ENCODE measurements at places on chromosomes 3 and 15. TPM values are rescaled to one million over a fixed set of nuclear protein-coding genes. Genes with fewer than 3 reads are reported as not detected.
A peak's percentile ranks its signal among the peaks of the same experiment; 100 is the strongest.

Gene ACAN
- total RNA-seq: 1.6 TPM

Gene ABHD5
- 19.3 TPM for total RNA-seq

Gene LDHAL6B
- total RNA-seq: not detected

Gene MRAS
- total RNA-seq: 26.2 TPM

Gene USP50
- 1.2 TPM for total RNA-seq

Gene TJP1
- total RNA-seq: 120 TPM

DNA sequence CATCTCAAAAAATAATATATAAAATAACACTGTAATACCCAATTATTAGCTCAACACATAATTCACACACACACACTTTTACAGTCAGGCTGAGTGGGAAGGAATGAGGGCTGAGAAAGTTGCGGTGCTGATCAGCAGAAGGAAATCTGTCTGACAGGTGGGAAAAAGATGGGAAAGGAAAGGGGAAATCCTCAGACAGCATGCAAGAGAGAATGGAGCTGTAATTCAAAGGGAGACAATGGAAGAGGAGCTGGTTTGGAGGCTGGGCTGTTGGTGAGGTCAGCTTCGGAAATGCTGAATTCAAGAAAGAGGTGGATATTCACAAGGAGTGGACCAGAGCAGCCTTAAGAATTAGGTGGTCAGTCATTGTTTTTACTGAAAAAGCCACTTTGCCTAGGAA, 121.6 kb upstream of the LMOD3 start:
- DNase-seq: no peak

DNA sequence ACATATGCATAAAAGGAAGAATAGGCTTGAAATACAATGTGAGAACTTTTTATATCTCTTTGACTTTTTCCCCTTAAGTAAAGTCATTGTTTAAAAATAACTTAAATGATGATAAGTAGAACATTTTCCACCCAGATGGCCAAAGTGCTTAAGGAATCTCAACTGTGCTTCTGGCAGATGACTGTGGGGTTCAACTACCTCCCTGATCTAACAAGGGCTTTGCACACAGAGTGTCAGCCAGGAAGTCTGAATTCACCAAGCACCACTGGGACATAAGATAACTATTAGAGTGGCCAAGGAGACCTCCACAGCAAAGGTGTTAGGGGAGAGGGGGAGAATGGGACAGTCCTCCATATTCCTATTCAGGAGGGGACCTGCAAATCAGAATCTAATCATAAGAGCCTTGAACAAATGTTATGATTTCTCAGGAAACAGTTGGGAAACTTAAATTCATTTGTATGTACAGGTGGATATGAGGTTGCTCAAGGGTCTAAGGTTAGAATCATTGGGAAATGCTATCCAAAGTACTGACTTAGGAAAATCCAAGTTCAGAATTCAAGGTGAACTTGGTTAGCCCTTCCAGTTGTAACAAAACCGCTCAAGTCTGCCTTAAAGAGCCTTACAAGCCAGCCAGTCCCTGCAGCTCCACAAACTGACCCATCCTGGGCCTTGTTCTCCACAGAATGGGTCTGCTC, at the start of gene FETUB:
Gene FETUB, plus strand, starts transcription at position 622 of the 695 bp plus-strand sequence. Its CDS starts 62 bp downstream, at position 684.
- DNase-seq: no peak

- DNase-seq: no peak
Measured at GRCh38 chr15:55715355-55716076, 27.4 kb downstream of the PRTG start.

GRCh38 chr3:10502185-10502880, 3.1 kb downstream of the ATP2B2 start:
- no peak for DNase-seq

DNA sequence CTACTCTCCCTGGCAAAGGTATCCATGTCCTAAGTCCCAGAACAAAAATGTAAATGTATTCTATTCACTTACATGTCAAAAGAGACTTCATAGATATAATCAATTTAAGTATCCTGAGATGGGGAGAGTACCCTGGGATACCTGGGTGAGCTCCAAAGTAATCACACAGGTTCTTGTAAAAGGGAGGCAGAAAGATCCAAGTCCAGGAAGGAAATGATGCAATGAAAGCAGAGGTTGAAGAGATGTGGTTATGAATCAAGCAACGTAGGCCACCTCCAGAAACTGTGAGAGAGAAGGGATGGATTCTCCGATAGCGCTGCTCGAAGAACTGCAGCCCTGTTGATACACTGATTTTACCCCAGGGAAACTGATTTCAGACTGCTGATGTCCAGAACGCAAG, 93.9 kb upstream of the VGLL3 start:
- DNase-seq: no peak

DNA sequence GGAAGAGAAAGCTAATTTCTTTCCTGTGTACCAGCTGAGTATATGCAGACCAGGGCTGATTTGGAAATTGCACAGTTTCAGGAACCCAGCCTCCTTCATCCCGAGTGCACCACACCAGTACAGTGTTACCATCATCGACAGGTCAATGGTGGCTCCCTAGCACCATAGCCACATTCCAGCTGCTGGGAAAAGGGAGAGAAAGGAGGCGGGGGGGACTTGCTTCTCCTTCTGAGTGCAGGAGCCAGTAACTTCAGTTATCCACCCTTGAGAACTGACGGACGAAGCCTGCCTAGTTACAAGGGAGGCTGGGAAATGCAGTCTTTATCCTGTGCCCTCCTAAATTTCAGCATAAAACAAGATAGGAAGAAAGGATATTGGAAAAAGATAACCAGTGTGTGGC, 129.7 kb upstream of the PRICKLE2 start:
- DNase-seq: no peak

DNA sequence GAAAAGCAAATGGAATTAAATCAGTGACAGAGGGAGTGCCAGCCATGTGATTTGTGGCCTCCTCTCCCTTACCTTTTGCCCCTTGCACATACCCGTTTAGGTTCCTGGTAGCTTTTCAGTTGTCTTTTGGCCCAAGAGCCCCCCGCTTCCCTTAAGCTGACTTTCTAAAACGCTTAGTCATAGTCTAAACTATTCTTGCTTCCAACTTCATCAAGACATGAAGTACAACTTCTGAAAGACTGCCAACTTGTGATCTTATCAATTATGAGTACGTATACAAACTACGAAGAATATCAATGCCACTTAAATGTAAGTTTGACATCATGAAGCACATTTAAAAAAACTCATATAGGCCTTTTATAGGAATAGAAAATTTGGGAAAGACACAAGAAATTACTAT, 61.9 kb downstream of the EIF3J start:
- peak; percentile 46 for DNase-seq

- DNase-seq: no peak
Measured at GRCh38 chr15:90646662-90647305, 70.4 kb upstream of the BLM start.

GRCh38 chr3:14823393-14823792, 4.6 kb downstream of the FGD5 start:
- no peak for DNase-seq

DNA sequence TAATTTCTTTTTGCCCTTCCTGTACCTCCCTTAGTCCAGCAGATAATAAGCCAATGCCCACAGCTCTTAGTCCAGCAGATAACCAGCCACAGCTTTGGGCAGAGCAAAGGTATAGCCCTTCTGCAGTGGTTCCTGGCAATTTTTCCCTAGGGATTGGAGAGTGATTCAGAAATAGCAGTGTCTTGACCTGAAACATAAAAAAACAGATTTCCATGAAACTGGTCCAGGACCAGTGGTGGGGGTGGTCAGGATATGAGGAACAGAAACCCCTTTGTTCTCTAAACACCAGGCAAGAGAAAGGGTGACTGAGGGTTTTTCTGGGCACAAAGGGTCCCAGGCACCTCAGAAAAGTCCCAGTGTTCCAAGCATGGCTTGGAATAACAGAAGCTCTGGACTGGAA, 103.4 kb downstream of the ARRDC4 start:
- DNase-seq: no peak

DNA sequence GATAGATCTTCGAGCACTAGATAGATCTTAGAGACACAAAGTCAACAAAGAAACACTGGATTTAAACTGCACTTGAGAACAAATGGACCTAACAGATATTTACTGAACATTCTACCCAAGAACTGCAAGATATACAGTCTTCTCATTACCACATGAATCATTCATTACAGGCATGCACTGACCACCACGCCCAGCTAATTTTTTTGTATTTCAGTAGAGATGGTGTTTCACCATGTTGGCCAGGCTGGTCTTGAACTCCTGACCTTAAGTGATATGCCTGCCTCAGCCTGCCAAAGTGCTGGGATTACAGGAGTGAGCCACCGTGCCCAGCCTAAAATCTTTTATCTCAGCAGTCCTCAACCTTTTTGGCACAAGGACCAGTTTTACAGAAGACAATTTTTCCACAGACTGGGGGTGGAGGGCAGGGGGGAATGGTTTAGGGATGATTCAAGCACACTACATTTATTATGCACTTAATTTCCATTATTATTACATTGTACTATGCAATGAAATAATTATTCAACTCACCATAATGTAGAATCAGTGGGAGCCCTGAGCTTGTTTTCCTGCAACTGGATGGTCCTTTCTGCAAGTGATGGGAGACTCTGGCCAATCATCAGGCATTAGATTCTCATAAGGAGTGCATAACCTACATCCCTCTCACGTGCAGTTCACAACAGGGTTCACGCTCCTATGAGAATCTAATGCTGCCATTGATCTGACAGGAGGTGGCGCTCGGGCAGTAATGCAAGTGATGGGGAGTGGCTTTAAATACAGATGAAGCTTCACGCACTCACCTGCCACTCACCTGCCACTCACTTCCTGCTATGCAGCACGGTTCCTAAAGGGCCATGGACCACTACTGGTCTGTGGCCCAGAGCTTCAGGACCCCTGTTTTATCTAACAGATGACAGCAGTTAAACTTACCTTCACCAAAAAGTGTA, 21.7 kb downstream of the CSNK1G1 start:
- DNase-seq: no peak

- DNase-seq: no peak
Measured at GRCh38 chr3:126056681-126057500, 27.0 kb downstream of the SLC41A3 start.

Measured in ureter (tissue), 1 donor.